T follicular helper cell (primary cell): ENCODE measurements at places on chromosomes 13 and 19.

DNA sequence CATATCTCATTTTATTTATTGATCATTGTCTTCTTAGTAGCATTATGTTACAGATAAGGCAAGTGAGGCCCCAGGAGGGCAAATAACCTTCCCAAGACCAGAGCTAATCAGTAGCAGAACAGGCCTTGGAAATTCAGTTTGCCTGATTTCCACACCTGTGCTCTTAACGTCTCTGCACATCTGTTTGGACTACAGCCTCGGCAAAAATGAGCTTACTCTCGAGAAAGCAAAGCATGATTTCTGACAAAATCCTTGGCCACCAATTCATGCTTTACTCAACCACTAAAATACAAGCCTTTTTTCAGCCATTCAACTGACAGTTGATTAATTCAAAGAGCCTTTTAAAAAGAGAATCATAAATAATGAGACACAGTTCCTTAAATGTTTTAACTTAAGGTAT, 309.3 kb upstream of the HTR2A start:
- no peak for DNase-seq

- DNase-seq, result no peak
These were observed 130.3 kb downstream of the ATP8A2 start for GRCh38 chr13:25502031-25502430.

DNA sequence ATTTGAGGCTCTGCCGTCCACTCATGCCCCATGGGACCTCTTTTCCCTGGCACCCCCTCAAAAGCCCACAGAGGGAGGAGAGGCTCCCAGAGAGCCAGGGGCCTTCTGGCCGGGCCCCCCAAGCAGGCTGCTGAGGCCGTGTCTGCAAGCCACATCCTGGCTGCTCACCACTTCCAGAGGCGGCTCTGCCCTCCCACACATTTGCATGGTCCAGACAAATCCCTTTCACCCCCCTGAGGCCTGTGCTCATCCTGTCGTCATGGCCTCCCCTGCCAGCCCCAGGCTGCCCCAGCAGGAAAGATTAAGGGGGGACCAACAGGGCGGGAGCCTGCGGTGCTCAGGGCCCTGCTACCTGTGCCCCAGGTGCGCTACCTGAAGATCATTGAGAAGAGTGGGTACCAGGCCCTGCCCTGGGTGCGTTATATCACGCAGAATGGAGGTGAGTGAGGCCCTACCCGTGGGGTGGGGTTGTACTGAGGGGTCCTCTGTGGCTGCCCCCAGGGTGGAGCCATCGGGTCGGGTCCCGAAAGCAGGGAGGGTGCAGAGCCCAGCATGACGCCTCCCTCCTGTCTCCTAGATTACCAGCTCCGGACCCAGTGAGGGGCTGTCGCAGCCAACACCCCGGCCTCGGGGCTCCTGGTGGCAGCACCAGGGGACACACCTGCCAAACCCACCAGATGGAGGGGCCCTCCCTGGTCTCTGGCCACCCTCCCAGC, 36.3 kb downstream of the AP1M1 start:
- DNase-seq, result no peak

GRCh38 chr13:105311094-105311493, 1224.4 kb downstream of the EFNB2 start:
- no peak for DNase-seq

GRCh38 chr13:32496599-32497160, 41.9 kb downstream of the N4BP2L2 start:
- DNase-seq, result no peak

- DNase-seq, result no peak
These were observed 140.9 kb downstream of the ABCC4 start for GRCh38 chr13:95160112-95160906.

DNA sequence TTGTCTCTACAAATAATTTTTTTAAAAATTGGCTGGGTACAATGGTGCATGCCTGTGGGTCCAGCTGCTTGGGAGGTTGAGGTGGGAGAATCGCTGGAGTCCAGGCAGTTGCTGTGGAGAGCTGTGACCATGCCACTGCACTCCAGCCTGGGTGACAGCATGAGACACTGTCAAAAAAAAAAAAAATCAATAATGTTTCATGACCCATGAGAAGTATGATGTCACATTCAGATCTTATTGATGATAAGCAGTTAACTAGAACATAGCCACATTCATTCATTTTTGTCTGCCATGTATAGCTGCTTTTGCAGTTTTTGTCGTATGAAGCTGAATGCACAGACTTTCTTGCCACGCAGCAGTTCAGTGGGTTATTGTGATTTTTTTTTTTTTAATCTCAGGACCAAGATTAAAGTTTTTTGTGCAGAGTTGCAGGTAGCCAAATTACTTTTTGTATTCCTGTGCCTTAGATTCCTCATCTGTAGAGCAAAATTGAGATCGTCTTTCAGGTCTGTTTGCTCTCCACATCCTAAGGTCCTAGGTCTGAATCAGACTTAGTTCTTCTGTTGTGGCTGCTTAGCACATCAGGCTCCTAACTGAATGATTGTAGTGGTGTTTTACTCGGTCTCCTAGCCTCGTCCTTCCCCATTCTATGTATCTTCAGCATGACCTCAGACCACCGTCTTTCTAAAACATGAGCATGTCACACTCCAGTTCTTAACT, 145.2 kb downstream of the GGACT start:
- no peak for DNase-seq

DNA sequence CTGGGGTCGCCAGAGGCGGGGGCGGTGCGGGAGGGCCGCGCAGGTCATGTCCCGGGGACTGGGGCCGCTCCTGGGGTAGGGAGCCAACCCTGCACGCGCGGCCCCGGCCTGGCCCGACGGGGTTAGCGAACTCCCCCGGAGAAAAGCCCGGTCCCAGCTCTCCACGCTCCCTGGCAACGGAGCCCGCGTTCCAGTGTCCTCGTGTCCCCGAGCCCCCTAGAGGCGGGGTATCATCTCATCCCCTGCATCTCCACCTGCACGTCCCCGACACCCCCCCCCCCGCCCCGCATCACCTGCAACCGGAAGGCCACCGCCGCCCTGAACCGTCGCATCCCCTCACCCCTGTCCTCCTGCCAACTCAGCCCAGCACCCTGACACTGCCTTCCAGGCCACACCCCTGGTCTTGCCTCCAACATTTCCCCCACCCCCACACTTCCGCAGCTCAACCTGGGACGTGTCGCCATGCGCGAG, 2.7 kb downstream of the WDR88 start:
- peak; percentile 2 for DNase-seq

DNA sequence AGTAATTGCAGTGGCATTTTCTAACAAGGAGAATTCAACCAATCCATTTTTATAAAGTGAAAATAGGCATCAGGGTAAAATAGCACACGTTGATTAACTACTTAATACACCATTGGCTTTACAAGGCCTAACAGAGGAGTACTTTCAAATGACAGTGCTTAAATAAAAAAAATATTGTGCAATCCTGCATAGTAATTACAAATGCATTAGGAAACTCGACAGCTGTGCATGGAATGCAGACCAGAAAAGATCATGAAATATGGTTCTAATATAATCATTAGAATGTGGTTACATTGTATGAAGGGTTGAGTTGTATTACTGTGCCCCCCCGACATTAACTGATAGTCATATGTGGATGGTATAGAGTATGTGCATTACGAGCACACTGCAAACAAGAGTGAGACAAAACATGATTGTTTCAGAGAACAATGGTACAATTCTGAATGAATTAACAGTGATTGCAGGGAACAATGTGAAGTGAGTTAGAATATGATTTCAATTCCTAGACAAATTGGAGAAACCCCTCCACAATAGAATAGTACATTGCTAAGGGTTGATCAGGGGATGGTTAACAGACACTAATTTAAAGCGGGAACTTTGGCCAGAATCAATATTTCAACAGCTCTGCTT, 270.6 kb downstream of the GPC5 start:
- DNase-seq, result no peak

GRCh38 chr19:12800466-12800770, 1.2 kb downstream of the PRDX2 start:
- DNase-seq, result no peak

GRCh38 chr19:12867120-12868099, 13.8 kb downstream of the DNASE2 start:
- peak; percentile 30 for DNase-seq

GRCh38 chr13:85316506-85317025, 482.7 kb downstream of the SLITRK6 start:
- DNase-seq, result no peak

DNA sequence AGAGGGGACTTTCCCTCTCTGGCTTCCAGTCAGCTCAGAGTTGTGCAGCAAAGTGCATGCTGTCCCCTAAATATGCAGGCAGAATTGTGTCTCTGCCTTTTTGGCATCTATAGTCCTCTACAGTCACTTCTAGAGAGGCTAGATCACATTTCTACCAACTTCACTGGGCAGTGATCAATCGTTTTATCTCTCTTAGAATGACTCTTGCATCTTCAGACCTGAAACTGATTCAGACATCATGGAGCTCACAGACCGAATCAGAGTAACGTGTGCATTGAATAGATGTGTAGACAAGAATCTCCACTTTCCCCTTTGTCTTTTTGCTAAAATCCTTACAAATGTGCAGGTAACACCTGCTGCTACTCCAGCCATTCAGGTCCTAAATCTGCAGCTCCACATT, 6.2 kb downstream of the ZNF253 start:
- no peak for DNase-seq

DNA sequence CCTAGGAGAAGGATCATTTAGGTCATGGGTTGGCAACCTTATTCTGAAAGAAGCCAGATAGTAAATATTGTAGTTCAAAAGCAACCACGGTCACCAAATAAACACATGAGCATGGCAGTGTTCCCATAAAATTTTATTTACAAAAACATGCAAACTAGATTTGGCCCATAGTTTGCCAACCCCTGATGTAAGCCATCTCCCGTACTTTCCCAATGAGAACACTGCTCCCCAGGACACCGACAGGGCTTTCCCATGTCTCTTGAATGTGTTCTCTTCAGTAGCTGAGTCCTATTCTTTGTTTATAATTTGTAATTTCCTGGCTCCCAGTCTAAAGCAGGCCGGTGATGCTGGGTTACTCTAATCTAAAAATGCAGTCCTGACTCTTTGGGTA, 239.6 kb downstream of the LHFPL6 start:
- DNase-seq, result no peak

DNA sequence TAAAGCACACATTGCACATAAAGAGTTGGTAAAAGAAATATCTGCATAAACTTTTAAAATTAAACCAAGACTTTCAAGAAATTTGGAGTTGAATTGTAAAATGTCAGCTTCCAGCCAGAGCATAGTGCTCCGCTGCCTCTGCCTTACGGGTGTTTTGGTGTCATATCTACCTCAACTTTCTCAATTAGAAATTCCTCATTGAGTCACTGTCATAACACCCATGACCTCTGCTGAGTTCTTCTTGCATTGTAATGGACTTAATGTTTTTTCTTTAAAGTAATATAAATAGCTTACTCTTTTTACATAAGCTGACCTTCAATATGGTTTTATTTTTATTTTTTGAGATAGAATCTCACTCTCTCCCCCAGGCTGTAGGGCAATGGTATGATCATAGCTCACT, 551.0 kb upstream of the NBEA start:
- no peak for DNase-seq

GRCh38 chr13:52852444-52852843, 4.0 kb upstream of the PCDH8 start:
- no peak for DNase-seq

GRCh38 chr13:107518780-107519179, 696.6 kb downstream of the LIG4 start:
- DNase-seq, result no peak

GRCh38 chr19:16640951-16641350, 12.9 kb upstream of the MED26 start:
- no peak for DNase-seq

GRCh38 chr13:49308097-49308875, 60.6 kb downstream of the CDADC1 start:
- DNase-seq, result no peak

- DNase-seq, result no peak
These were observed 3.0 kb downstream of the TMEM255B start for GRCh38 chr13:113762075-113762474.
